NAMALWA (cell line): ENCODE measurements at places on chromosomes 2 and 18.

GRCh38 chr18:48084858-48085257 lies 154.4 kb upstream of the SMAD2 start:
- no peak for DNase-seq

DNA sequence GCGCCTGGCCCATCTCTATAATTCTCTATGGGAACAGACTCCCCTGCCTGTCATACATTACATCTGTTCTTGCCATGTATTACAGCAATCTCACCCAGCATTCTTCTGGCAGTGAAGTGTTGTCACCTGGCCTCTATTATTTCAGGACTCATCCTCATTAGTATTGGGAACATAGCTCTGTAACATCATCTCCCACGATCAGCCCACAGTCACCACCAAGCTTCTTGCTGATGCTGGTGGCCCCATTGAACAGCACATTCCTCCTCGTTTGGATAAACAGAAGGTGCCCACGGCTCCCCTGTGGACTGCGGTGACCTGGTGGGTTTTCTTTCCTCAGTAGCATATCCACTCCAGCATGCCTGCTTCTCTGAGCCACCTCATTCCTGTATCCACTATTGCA lies 21.5 kb downstream of the CHCHD5 start:
- no peak for DNase-seq

- no peak for DNase-seq
Observed at GRCh38 chr2:69948963-69949645, 12.3 kb downstream of the ASPRV1 start.

GRCh38 chr18:39839782-39840181 lies 2115.3 kb upstream of the PIK3C3 start:
- no peak for DNase-seq

DNA sequence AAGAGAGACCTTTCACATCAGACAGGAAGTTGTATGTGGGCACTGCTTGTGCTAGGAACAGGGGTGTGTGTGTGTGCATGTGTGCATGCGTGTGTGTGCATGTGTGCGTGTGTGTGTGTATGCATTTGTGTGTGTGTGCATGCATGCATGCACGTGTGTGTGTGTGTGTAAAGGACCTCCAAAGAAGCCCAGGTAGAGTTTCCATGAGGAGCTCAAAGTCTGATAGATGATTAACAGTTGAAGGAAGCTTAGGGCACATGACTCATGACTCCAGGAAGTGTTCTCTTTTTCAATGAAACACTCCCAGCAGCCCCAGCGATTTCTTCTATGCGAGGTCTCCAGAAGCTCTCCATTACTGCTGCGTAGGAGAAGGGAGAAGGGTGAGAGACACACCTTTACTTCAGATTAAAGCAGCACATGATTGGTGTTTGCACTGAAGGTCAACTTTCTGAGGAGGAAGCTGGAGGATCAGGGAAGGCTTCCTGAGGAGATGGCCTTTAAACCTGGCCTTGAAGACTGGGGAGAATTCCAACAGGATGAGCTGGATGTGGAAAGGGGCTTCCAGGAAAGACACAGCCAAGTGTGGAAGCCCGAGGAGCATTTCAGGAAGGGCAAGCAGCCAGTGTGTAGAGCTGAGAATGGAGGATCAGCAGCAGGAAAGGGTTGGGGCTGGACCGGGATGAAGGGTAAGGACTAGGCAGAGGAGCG lies 77.7 kb downstream of the SMAD4 start:
- no peak for DNase-seq

DNA sequence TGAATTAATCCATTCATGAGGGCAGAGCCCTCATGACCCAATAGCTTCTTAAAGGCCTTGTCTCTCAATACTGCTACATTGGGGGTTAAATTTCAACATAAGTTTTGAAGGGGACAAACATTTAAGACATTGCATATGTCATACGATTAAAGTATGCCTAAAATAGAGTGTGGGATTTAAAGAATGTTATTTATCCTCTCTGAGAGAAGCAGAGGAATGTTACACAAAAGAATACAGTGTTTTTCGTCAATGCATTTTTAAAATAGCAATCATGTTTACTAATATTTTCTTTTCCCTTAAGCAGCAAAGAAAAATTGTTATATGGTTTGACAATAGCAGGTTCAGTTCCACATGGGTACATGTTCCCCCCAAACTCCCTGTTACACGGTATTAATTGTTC lies 363.1 kb downstream of the NUP35 start:
- no peak for DNase-seq

- DNase-seq: no peak
Observed at GRCh38 chr18:77061946-77062517, 70.6 kb downstream of the MBP start.

GRCh38 chr2:100831831-100832230 lies 11.9 kb downstream of the NPAS2 start:
- DNase-seq: no peak

DNA sequence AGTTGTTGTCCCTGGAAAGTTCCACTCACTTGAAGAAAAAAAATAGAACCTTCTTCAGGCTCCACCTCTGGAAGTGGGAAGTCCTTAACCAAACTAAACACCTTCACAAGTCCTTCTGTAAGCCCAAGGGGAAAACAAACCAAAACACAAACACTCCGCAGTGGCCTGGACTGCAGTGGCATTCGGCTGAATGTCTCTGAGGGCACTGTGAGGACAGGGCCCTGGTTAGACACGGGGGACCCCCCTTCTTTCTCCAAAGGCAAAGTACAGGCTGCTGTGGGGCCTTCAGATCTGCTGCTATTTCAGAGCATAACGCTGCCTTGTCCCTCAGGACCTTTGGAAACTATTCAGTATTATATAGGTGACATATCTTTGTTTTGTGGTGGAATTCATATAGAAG lies 28.1 kb downstream of the FOSL2 start:
- no peak for DNase-seq
